ENCODE measurements at places on chromosomes 5 and 9.

DNA sequence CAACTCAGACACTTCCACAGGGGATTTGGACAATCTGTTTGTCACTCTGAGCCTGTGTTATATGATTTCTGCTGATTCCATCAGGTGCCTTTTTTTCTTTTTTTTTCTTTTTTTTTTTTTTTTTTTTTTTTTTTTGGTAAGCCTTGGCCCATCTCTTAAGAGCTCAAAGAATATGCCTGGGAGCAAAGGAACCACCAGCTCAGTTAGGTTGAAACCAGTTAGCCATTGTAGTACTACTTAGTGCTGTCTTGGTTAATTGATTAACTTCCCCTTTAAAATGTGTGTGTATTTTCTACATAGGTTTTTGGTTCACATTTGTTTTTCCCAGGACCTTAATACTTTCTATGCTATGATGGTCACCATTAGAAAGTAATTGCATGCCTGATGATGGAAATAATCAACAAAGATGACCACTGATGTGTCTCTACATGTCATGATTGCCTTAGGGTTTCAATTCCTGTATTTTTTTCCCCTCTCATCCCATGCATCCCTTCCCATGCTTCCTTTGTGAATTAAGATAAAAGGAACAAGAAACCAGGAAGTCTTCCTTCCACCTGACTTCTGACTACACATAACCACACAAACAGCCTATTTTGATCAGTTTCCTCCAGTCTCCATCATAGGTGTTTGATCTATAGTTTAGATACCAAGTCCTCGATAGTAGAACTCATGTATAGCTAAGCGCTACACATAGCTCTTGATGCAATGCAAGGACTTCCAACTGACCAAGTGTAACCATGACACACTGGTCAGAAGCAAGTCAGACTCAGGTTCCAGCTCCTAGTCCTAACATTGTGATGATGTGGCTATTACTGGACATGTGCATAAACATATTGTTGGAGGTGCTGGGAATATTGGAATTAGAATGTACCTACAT is 306.1 kb downstream of the EFNA5 start:
- no peak for DNase-seq

DNA sequence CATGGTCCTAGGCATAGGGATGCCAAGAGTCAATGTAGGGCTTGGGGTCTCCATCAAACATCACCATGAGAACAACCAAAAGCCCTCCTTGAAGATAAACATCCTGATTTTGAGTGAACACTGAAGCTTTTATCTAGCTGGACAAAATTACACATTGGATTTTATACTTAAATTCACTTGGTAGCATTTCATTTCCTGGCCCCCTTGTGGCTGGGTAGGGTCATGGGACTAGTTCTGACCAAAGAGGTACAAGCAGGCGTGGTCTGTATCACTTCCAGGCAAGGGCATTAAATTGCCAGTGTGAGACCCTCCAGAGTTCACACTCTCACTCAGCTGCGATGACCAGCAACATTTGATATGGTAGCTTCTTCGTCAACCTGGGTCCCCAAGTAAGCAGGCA is 320.3 kb downstream of the ACTL7B start:
- no peak for DNase-seq

- peak; percentile 4 for DNase-seq
These were observed 50.0 kb upstream of the SLC25A51 start for GRCh38 chr9:37953775-37954437.

DNA sequence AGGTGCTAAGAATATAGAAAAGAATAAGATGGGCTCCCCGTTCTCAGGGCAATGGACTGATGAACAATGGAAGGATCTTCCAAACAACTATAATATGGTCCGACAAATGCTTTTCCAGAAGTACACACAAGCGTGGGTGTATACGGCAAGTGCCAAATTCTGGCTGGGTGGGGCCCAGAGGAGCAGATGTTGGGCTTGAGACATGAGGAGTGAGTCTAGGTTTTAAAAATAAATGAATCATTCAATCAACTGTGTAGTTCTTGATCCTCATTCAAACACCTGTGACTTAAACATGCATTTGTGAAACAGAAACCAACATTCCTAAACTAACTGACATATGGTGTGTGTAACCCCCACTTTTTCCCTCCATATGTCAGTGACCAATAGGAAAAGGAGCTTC is 47.9 kb downstream of the MFAP3 start:
- no peak for DNase-seq

DNA sequence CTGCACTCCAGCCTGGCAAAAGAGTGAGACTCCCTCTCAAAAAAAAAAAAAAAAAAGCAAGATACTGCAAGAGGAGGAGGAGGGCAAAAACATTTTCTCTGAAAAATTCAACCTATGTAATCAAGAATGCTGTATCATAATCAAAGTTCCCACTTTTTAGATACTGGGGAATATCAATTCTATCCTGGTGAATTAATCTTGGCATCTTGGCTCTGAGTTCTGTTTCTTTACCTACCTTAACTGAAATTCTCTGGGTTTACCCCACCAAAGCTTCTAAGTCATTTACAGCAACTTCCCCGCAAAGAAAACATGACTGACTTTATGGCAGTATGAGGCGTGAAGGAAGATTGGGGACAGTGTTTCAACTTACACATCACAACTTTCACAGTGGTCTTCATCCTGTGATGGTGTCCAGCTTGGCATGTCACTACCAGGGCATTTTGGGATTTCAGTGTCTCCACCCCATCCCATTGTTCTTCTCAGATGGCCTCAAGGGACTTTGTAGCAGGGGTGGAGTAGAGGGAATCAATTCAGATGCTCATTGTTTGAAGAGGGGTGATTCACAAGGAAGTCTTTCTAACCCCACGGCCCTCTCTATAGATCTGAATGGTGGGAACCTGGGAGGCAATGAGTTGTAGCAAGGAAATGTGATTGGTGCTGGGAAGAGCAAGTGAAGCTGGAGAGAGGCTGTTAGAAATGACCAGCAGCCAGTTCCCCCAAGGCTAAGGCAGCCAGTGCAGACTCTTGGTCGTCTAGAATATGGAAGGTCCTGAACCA is 130.5 kb downstream of the SCAMP1 start:
- DNase-seq, result no peak

- no peak for DNase-seq
These were observed 169.0 kb downstream of the SYK start for GRCh38 chr9:90970608-90971007.

GRCh38 chr9:120312031-120312430 is 267.9 kb downstream of the CDK5RAP2 start:
- DNase-seq, result no peak

- DNase-seq, result no peak
These were observed 212.7 kb downstream of the CHSY3 start for GRCh38 chr5:130116972-130117371.

GRCh38 chr5:137734331-137734730 is 1.6 kb downstream of the KLHL3 start:
- no peak for DNase-seq

- DNase-seq, result no peak
These were observed 29.2 kb upstream of the GTF2H2C start for GRCh38 chr5:69530561-69531405.

- no peak for DNase-seq
These were observed 400.0 kb downstream of the DEPDC1B start for GRCh38 chr5:60299944-60300343.

DNA sequence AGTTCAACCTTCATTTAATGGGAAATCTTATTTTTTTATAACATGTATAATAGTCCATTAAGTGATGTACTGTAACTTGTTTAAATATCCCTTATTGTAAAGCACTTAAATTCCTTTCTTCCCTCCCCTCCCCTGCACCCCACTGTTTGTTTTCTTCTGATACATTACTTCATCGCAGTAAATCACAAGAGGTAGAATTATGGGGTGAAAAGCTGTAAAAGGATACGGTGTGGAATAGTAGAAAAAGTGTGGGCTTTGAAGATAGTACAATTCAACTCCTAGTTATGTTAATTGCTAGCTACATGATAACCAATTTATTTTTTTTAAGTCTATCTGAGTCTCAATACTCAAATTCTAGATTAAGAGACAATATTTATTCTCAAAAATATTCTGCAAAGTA is 41.9 kb upstream of the MACIR start:
- no peak for DNase-seq

GRCh38 chr9:93225417-93225816 is 41.5 kb downstream of the WNK2 start:
- DNase-seq, result no peak

GRCh38 chr5:13501176-13501575 is 443.3 kb downstream of the DNAH5 start:
- DNase-seq, result no peak

DNA sequence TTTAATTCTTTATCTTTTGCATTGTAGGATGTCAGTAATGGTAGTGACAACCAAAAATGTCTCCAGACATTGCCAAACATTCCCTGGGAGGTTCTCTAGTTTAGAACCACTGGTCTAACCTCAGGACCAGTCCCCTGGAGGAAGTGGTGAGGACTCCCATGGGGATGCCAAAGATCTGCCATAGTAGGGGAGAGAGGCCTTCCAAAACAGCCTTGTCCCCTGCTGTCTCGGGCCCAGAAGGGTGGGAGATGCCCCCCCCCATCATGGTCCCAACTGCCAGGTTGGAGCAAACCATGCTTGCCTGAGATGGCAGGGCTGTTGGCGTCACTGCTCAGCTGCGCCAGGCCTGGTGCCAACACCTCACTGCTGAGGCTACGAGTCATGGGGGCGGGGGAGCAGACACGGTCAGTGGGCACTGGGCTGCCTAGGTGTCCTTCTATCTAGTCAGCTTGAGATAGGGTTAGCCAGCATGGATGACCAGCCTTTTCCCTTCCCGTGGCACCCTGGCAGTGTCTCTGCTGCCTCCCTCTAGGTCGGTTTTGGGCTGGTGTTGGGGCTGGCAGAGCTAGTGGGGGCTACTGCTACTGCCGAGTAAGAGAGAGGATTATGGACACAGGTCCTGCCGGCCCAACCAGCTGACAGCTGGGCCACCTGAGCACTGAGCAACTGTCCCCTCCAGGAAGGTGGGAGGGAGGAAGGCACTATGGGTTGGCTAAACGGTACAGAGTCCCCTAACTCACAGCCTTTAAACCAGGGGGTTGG is 8.3 kb upstream of the CXXC5 start:
- no peak for DNase-seq

- no peak for DNase-seq
These were observed 230.2 kb downstream of the CD180 start for GRCh38 chr5:66966439-66966838.

- no peak for DNase-seq
These were observed 491.0 kb downstream of the ARHGEF28 start for GRCh38 chr5:74116984-74117383.

DNA sequence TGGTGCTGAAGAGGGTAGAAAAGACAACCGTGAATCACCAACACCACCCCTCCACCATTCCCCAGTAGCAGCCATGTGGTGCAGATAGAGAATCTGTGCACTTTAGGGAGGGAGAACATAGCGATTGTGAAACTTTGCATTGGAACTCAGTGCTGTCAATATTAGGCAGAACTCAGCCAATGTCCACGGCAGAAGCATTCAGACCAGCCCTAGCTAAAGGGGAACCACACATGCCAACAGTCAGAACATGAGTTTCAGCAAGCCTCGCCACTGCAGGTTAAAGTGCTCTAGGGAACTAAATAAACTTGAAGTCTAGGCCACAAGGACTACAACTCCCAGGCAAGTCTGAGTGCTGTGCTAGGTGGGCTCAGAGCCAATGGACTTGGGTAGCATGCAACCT is 38.5 kb upstream of the DEPDC1B start:
- DNase-seq, result no peak

GRCh38 chr9:15377625-15378540 is 44.8 kb upstream of the SNAPC3 start:
- no peak for DNase-seq

- DNase-seq, result no peak
These were observed at the start of gene AMBP for GRCh38 chr9:114078021-114078780. Gene AMBP, minus strand, starts transcription at chr9:114078300. Its CDS starts 91 bp downstream, at chr9:114078209.

DNA sequence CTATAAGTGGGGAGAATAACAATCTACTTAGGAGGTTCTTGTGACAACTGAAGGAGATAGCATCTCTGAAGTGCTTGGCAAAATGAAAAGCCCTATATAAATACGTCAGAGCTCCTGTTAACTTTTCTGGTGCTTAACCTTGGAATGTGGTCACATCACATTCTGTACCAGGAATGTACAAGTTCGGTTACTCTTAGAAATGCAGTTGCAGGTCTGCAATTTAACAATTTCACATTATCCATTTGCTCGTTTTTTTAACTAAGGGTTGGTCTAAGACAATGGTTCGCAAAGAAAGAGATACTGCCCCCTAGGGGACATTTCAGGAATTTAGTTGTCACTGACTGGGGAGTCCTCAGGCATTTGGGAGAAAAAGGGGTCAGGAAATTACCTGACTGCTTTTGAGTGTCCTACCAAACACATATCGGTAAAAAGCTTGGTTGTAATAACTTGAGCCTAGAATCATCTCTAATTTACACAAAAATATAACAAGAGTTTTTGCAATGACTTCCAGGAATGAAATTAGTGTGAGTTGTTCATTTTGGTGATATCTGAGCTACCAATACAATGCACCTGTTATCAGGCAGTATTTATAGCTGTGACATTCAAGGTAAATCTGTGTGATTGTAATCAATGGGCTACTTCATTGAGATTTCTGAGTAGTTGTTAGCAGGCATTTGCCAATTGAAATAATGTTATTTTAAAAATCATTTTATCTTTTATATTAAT is 5.4 kb upstream of the HBEGF start:
- DNase-seq, result no peak

DNA sequence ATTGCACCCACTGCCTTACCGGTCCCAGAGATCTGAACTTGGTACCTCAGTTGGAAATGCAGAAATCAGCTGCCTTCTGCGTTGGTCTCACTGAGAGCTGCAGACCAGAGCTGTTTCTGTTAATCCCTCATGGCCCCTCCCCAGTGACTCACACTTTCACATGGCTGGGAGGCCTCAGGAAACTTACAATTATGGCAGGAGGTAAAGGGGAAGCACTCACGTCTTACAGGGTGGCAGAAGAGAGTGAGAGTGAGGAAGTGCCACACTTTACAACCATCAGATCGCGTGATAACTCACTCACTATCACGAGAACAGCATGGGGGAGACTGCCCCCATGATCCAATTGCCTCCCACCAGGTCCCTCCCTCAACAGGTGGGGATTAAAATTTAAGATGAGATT is 648.5 kb downstream of the MTRR start:
- DNase-seq, result no peak

DNA sequence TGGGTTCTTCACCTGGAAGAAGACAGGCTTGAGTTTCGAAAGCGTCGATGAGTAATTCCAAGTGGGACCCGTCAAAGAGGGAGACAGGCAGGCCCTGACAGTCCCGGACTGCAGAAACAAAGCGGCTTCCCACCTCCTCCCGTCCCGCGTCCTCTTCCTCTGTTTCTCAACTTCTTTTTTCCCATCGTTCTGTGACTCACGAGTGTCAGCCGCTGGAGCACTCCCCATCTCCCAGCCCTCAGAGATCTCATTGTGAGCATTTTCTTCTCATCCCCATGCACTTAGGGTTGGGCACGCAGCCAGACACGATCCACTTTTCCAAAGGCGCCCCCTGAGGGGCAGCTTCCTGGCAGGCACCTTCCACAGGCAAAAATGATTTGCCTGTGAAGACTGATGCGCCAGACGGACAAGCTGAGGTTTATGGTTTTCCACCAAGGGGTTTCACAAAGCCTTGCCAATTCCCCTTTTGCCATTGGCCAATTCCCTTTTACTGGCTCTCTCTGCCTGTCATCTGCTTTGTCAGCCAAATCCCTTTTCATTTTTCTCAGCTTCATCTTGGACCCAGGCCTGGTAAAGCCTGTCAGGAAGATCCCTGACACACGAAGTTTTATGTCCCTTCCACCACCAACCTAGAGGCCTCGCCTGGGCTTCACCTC is 86.5 kb upstream of the ANKRD55 start:
- no peak for DNase-seq

GRCh38 chr9:36136894-36137391 is 410 bp downstream of the GLIPR2 start:
- no peak for DNase-seq

GRCh38 chr5:9644630-9645029 is 14.5 kb upstream of the TAS2R1 start:
- no peak for DNase-seq

Measured in stimulated activated CD4-positive, alpha-beta T cell treated with anti-CD3 and anti-CD28 coated beads, Interleukin-12 subunit alpha, Interleukin-12 subunit beta, amount 100 ng/mL, for 4 hours (primary cell).